SW 1271 (cell line): ENCODE measurements at places on chromosomes 2 and 18.

DNA sequence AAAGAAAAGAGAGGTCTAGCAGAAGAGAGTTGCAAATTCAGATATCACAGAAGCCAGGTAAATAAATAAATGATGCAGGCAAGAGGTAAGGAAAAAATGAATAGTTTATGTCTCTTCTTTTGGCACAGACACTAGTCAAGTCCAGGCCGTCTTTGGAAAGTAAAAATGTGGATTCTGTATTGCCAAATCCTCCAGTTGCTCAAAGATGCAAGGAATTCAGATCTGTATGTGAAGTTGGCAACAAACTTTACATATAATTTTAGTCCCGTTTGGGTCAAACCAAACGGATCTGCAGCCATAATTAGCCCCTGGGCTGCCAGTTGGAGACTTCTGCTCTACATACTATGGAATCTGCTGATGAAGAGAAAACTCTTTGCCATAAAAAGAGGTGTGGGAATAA, 200.5 kb upstream of the RND3 start:
- no peak for DNase-seq

GRCh38 chr2:148603562-148603920, 41.0 kb upstream of the EPC2 start:
- no peak for DNase-seq

DNA sequence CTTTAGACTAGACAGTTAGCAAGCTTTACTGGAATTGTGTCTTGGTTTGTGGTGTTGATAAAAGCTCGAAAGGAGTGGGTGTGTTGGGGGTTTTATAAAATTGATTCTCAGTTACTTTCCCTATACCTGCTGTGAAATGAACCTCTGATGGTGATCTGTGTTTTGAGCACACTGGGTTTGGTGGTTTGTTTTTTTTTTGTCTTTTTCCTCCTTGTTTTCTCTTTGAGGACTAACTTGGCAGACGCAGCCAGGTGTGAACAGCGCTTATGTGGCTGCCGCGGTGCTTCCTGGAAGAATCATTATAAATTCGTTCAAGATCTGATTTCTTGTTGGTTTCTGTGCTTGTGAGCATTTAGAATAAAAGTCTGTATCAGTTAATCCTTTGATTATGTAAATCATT, 28.5 kb downstream of the GRHL1 start:
- DNase-seq = no peak

- no peak for DNase-seq
Observed at GRCh38 chr2:58358026-58358425, 116.9 kb upstream of the FANCL start.

GRCh38 chr2:15840148-15840547, 100.2 kb upstream of the MYCN start:
- no peak for DNase-seq

DNA sequence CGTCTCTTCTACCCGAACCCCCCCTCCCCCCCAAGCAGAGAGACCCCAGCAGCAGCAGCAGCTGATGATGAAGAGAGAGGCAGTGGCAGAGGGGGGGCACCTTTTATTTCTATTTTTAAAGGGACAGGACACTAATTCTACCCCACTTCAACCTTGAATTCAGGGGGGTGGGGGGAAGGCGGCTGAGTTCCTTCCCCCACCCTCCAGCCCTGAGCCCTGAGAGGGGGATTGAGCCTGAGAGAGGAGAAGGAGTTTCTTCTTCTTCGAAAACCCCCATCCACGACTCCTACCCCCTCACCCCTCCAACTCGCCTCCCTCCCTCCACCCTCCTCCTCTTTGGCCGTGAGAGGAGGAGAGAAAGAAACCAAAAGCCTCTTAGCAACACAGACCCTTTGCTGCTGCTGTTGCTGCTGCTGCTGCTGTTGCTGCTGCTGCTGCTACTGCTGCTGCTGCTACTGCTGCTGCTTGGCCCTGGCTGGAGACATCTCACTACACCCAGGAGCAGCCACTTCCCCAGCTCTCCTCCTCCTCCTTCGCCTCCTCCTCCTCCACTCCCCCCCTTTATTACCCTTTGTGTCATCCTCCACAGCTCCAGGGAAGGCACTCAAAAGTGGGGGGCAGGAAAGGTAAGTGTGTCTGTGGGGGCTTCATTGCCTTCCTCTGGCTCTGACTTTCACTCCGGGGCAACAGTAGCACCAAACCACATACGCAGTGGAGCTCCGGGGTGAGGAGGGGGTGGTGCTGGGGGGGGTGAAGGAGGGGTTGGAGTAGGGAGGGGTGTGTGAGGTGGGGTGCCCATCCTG, at the start of gene MBD5:
MBD5 (plus strand) TSS at position 33 of the 803 bp plus-strand sequence.
- DNase-seq = no peak
